ENCODE measurements at places on chromosomes 2 and 18.
A peak's percentile ranks its signal among the peaks of the same experiment; 100 is the strongest.

DNA sequence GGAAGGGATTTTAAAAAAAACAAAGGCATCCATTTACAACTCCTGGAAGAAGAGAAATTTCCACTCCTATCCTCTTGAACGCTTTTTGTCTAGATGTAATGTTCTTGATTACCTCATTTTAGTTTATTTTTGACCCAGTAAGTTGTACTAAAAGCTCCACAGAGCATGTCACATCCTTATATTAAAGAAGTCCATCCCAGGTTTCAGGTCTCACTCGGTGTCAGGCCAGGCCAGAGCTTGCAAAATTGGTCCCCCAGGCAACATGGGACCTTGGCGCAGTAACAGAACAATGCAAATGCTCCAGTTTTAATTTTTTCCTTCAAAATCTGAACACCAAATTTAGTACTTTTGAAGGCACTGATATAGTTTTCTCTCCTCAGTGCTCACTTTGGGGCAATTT lies 218.4 kb upstream of the REV1 start:
- no peak for DNase-seq

DNA sequence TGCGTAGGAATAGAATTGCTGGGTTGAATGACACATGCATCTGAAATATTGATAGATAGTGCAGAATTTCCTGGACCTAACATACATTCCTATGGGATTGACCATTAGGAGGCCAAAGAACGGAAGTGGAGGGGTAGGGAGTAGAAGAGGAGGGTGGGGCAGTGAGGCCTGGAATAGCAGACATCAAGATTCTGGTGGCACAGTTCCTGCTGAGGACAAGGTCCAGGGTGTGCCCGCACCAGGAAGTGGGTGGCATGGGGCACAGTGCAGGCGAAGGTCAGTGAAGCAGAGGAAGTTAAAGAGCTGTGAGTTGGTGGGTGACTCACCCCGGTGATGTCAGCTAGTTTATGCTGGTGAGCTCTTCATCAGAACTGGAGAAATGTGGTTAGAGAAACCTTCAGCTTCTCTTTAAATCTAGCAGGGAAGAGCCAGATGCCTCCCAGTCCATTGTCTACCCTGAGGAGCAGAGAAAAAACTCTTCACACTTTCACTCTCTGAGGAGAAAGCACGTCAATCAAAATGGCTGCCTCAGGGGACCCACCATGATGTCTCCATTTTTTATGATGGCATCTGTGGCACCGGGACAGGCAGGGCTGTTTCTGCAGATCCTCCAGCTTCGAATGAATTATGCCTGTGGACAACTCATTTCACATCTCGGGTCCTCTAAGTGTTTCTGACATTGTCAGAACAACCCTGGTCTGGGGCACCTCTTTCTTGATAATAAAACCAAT lies 55.9 kb upstream of the CTLA4 start:
- DNase-seq, result peak; percentile 96

DNA sequence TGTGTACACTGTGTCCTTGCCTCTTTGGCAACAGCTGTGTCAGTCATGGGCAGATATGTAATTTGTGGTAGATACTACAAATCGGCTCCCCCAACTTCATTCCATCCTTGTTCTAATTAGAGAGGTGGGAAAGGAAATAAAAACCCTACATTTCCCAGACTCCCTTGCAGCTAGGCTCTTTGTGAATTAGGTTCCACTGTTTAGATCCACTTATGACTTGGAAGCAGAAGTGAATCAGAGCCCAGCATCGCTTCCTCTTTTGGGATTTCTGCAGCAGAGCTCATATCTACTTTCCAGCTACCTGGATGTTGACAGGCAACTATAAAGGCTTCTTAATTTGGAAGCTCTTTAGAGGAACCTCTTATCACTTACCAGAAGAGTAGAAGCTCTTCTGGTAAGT lies 34.1 kb upstream of the NARS1 start:
- DNase-seq, result no peak

GRCh38 chr2:218029366-218030360 lies 26.9 kb upstream of the TNS1 start:
- DNase-seq, result no peak

DNA sequence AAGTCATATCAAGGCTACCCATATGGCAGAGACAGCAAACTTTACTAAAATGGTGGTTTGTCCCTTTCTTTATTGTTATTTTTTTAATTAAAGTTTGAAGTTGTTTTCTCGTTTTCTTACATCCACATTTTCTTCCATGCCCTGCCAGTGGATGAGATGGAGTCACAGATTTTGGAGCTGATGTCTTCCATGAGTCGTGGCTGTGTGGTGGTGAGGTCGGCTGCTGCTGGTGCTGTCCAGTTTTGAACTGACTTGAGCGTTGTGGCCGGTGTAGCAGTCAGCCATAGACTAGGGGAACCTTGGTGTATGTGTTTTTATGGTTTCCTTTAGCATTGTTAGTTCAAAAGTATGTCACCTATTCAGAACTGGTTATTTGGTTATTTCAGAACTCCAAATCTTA lies 182.8 kb downstream of the SH3RF3 start:
- peak; percentile 27 for DNase-seq

GRCh38 chr2:133418671-133419070 lies 149.6 kb downstream of the NCKAP5 start:
- DNase-seq, result peak; percentile 8

DNA sequence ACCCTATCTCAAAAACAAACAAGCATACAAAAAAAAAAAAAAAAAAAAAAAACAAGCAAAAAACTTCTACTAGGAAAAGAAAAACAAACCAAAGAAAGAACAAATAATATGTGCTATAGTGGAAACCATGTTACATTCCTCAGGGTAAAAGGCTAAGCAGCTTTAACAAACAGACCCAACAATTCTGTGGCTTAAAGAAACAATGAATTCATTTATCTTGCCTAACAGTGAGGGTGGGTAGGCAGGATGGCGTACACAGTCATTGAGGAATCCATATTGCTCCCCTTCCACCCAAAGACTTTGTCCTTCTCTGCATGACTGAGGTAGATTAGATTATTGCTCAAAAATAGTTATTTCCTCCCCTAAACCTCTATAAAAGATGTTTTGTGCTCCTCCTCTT lies 63.1 kb upstream of the ITGA6 start:
- no peak for DNase-seq

- DNase-seq, result peak; percentile 63
Observed at GRCh38 chr2:39227628-39228412, 15.9 kb downstream of the CDKL4 start.

- DNase-seq, result peak; percentile 66
Observed at GRCh38 chr2:36729067-36729466, 32.6 kb downstream of the VIT start.

DNA sequence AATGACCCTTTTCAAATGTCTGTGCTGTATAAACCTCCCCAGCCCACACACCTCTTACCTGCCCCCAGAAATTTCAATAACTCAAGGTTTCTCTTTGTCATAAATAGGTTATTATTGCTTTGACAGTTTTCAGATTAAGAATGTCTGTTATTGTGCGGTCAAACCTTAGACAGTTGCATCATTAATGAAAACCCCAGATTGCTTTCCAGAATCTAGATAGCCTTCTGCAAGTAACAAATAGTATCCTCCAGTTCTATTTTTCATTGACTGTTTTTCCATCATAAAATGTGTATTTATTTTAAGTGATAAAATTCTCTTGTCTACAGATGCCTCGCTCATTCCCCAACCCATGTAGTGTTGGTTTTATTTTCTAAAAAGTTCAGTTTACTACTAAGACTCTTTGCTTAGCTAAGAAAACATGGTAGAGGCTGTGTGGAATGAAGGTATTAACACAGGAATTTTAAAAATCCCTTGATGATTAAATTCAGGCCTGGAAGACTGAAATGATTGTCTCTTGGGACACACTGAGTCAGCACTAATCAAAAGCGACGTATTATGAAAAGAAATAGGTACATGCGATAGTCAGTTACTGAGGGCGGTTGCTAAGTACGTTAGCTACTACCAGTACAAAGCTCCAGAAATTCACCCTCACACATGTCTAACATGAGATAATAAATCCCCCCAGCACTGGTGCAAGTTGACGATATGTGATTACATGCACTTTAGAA lies 38.4 kb upstream of the ITGAV start:
- DNase-seq, result no peak

DNA sequence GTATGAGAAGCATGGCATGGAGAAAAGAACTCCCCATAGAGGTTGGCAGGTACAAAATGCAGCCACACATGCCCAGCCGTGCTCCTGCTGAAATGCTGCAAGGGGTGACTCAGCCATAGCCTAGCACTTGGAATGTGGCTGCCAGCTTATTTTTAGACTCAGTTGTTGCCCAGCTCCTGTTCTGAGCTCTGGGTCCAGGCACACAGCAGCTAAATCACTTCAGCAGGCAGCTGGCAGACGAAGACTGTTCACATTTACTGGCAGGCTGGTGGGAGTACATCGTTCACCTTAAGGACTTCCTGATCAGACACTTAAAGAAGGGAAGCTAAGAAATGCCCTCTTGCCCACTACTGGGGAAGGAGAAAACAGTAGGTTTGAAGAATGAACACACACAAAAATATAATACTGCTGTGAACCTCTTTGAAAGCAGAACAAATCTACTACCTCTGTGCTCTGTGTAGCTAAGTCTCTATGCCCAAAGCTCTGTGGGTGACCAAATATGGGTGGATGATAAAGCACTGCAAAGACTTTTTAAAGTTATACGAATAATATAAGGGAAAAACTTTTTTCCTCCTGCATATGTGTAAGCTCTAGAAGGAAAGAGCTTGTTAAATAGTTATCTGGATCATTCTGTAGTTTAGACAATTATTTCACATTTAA lies 146.1 kb downstream of the LNPK start:
- peak; percentile 68 for DNase-seq

GRCh38 chr2:73285159-73285739 lies 971 bp upstream of the FBXO41 start:
- no peak for DNase-seq

GRCh38 chr2:196108604-196109003 lies 40.0 kb upstream of the DNAH7 start:
- no peak for DNase-seq

DNA sequence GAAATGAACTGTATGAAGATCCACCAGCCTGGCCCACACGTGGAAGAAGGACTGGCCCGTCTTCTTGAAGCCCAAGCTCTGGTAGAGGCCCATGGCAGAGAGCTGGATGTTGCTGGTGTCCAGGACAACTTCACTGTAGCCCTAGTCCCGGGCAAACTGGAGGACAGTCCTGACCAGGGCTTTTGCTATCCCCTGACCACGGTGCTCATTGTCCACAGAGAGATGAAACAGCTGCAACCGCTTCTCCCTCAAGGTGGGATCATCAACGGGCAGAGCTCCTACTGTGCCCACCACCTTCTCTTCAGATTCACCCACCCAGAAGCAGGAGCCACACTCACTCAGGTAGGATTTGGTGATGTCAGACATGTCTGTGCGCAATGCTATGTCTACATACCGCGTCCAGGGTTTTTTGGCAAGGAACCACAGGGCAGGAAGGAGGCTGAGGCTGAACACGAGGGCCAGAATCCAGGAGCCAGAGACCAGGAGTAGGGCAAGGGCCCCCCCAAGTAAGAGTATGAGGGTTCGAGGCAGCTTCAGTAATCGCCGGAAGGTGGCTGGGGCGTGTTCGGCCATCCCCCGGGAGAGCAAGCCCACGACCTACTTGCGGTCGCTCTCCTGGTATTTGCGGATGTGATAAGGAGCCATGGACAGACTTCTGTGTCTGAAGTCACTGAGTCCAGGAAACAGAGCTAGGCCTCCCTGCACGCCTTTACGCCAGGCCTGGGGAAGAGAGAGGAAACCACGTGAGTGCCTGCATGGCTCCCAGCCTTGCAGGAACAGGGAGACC lies 36.3 kb downstream of the TPRKB start:
- DNase-seq, result no peak

- no peak for DNase-seq
Observed at GRCh38 chr2:196510246-196510645, 129.3 kb upstream of the CCDC150 start.

DNA sequence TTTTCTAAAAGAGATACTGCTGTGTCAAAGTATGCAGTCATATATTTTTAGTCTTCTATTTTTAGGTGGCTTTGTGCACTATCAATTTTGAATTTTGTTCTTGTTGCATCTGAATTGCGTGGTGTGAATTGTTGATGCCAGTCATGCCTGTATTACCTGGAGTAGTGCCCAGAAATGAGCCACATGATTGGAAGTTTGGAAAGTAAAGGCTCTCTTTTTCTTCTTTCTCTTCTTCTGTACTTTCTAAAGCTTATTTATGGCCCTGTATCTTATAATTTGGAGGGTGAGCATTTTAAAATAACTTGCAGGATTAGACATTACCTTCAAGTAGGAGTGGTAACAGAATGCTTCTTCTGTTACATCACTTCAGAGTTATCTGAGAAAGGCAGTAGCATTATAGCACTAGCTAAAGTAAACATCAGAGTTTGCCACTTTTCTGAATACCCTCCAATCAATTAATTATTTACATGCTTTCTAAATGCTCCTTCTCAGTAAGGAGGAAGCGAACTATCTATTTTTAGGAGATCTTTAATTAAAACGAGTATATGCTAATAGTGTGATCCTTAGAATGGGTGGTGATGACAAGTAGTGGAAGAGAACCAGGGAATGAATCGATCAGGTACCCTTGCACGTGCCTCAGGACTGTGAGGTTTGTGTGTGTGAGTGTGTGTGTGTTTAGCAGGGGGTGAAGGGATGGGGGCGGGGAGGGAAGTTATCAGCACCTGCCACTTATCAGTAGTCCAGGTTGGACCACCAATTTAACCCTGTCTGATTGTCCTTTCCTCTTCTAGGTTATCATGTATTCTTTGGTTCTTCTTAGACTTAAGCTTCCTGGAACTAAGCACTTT lies 112.5 kb downstream of the MAP3K20 start:
- DNase-seq, result peak; percentile 66

GRCh38 chr2:240336820-240337427 lies 98.5 kb upstream of the GPC1 start:
- no peak for DNase-seq

DNA sequence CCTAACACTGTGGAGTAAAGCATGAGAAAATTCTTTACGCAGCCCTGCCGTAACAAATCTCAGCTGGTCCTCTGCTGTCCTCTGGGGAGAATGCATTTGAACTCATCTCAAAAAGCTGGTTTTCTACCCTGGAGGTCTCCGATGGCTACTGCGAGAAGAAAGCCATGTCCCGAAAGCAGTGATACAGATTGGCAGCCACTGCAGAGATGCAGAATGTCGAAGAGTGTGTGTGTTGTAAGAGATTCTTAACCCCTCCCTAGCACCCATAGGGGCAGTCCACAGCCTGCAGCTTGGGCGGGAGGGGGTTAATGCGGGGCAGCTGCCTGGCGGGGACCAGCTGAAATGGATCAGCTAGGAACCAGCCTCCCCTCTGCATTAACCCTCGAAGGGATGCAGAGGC lies 235.9 kb downstream of the ZNF516 start:
- no peak for DNase-seq

DNA sequence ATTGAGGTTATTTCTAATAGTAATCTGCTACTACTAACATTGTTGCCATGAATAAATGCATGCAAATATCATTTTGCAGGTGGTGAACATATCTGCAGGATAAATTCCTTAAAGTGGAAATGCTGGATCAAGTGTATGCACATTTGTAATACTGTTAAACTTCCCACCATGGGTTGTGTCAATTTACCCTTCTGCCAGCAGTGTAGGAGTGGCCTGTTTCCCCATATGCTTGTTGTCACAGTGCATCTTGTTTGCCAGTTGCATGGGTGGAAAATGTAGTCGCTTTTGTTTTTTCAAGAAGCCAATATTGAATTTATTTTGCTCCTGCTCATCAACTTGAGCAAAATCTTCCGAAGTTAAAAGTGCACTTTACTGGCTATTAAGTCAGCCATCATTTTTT lies 139.0 kb upstream of the ACKR3 start:
- DNase-seq, result no peak
